ENCODE measurements at places on chromosomes 3 and 15.

GRCh38 chr3:167729591-167729990 lies 5.1 kb downstream of the PDCD10 start:
- H3K4me1 ChIP-seq: peaks cover 21% of the 10 kb centered on the region
- no peaks in the 10 kb centered on the region for H3K27me3 ChIP-seq
- no peak overlapping the region for H3K27ac ChIP-seq
- no peaks in the 10 kb centered on the region for H3K36me3 ChIP-seq

DNA sequence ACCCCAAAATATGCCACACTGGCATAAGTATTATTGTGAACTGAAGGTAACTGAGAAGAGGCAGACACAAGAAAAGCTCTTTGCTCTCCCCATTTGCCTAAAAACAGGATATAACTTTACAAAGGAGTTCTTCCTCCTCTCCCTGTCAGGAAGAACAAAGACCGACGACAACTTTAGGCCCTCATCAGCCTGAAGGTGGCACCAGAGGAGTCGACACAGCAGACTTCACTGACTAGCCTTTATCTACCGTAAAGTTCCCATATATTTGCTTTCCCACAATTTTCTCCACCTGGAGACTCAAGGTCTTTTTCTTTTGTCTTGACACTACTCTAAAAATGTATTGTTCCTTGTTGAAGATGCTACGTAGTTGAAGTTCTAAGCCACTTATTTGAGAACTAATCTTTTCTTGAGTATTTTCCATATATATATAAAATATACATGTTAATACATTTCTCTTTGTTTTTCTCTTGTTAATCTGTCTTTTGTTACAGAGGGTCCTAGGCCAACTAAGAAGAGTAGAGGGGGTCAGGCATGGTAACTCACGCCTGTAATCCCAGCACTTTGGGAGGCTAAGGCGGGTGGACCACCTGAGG lies 16.2 kb upstream of the XIRP1 start:
- H3K27me3 ChIP-seq: no peaks in the 10 kb centered on the region
- H3K4me3 ChIP-seq: no peak overlapping the region
- no peak overlapping the region for H3K27ac ChIP-seq
- DNase-seq: no peak
- H3K4me1 ChIP-seq: no peaks in the 10 kb centered on the region

DNA sequence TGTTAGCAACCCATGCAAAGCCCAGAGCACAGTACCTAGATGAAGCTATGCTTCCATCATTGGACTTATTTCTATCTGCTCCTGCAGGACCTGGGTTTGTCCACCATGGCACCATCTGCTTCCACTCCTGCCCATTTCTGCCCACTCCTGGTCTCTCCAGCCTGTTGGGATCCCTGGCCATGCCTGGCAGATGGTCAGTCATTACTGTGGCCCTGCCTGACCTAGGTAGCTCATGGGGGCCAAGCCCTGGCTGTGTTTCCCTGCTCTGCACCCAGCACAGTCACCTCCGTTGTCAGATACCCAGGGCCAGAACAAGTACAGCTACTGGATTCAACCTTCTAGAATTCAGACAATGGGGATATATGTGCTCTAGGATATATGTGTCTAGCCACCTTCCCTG lies 185.8 kb upstream of the TLE3 start:
- peaks cover 8% of the 10 kb centered on the region for H3K4me1 ChIP-seq
- no peak overlapping the region for H3K27ac ChIP-seq
- H3K36me3 ChIP-seq: no peaks in the 10 kb centered on the region
- no peak for DNase-seq
- H3K27me3 ChIP-seq: no peaks in the 10 kb centered on the region

- no peak for DNase-seq
- H3K27me3 ChIP-seq: no peaks in the 10 kb centered on the region
- H3K4me3 ChIP-seq: no peak overlapping the region
- no peaks in the 10 kb centered on the region for H3K4me1 ChIP-seq
- H3K36me3 ChIP-seq: no peaks in the 10 kb centered on the region
Measured at GRCh38 chr15:96290679-96291078, 39.8 kb upstream of the NR2F2 start.

GRCh38 chr15:92418864-92419263 lies 25.2 kb downstream of the ST8SIA2 start:
- no peaks in the 10 kb centered on the region for H3K4me1 ChIP-seq
- no peaks in the 10 kb centered on the region for H3K36me3 ChIP-seq
- H3K27ac ChIP-seq: no peak overlapping the region
- no peak for DNase-seq
- no peaks in the 10 kb centered on the region for H3K27me3 ChIP-seq

DNA sequence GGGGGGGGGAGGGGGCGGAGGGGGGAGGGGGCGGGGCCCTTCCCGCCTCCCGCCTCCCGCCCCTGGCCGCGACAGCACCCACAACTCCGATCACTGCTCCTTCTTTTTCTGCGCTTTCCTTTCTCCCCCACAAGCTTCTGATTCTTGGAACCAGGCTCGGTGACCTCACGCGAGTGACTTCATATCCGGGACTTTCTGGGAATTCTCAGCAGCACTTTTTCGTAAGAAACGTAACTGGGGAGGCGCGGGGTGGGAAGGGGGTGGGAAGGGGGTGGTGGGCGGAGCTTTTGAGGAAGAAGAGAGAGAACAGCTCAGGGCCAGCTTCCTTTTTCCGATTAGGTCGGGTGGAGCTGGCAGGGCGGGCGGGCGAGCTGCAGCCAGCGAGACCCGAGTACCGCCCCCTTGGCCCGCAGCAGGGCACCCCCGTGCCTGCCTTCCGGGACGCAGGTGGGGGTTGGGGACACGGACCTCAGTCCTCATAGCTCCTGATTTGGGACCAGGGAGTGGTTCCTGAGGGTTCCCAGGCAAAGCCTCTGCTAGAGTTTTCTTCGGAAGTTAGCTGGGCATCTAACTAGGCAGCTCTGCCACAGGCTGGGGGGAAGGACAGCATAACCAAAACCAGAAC lies 14.6 kb downstream of the XIRP1 start:
- H3K36me3 ChIP-seq: no peaks in the 10 kb centered on the region
- peak overlapping the region; percentile 74 for H3K4me3 ChIP-seq
- H3K27ac ChIP-seq: peak overlapping the region; percentile 89
- H3K4me1 ChIP-seq: peaks cover 47% of the 10 kb centered on the region
- DNase-seq: peak; percentile 82
- no peaks in the 10 kb centered on the region for H3K27me3 ChIP-seq

Data from thoracic aorta (tissue), 2 donors.